ENCODE measurements at places on chromosomes 4 and X.

GRCh38 chrX:53268173-53268572, 13.2 kb downstream of the IQSEC2 start:
- no peak for DNase-seq

DNA sequence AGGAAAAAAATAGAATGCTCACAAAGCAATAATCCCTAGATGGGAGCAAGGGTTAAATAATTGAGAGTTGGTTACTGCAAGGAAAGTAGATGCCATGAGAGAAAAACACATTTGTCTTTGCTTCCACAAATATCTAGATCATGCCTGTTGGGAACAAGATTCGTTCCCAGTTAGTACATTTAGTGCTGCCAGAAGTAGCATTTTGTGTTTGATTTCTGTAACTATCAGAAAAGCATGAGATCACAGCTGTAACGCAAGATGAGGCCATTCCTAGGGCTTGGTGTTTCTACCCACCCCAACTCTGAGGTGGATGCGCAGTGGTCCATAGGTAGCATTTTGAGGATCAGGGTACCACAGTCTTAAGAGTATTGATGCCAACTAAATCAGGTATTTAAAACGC, 20.4 kb upstream of the PDK3 start:
- DNase-seq, result no peak

- no peak for DNase-seq
Measured at GRCh38 chrX:9646471-9647224, 119.0 kb downstream of the GPR143 start.

GRCh38 chr4:137934911-137935310, 307.2 kb downstream of the SLC7A11 start:
- no peak for DNase-seq

DNA sequence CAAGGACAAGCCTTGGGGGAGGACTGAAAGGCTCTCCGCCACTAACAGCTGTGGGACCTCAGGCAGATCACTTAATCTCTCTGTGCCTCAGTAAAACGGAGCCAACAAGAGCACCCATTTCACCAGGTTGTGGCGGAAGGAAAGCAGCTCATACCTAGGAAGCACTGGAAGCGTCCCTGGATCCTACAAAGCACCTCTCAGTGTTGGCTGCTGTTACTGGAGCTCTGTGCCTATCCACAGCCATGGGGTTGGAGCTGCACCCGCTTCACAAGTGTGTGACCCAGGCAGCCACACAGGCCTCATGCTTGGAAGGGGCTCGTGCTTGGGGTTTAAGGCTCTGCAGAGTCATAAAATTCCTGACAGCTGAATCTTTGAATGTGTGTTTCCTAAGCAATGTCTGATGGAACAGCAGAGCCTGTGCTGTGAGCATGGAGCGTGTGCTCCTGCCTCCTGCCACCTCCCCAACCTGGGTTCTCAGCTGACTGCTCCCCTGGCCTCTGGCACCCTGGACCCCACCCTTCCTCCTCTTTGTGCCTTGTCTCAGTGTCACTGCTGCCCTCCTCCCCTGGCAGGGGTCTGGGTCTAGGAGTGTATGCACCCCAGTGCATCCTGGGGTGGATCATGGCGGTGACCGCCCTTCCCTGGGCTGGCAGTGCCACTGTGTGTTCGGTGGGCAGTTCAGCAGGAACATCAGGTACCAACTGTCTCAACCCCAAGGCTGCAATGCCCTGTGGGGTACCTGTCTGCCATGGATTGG, 14.4 kb upstream of the MAN2B2 start:
- DNase-seq, result no peak

DNA sequence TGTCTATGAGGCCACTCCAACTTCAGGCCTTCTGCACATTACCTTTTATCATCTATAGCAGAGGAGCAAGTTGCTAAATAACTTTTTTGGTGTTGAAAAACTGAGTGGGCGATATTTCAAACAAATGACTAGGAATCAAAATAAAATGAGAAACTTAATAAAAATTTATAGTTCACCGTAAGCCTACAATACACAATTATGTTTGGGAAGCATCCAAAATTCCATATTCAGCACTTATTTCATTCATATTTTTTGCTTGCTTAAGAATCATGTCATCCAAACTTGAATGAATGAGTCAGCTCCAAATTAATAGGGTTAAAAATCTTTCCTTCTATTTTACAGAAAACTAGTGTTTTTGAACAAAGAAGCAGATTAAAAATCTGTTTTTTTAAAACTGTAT, 119.1 kb downstream of the SH3RF1 start:
- DNase-seq, result no peak

DNA sequence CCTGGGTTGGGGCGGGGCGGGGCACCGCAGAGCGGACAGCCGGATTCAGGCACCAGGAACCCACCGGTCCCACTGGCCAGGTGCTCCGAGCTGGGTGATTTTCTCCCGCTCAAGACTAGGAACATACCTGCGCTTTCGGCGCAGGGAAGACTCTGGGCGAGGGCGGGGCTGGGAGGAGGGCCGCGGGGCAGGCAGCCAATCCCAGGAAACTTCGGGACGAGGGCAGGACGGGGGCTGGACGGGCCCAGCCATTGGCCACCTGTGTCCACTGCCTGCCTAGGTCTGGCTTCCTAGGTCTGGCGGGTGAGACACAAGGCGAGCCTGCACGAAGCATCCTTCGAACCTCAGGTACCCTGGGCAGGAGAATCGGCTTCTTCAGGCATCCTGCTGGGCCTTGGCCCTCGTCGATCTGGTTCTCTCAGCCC, 274 bp upstream of the ERVMER34-1 start:
- no peak for DNase-seq

DNA sequence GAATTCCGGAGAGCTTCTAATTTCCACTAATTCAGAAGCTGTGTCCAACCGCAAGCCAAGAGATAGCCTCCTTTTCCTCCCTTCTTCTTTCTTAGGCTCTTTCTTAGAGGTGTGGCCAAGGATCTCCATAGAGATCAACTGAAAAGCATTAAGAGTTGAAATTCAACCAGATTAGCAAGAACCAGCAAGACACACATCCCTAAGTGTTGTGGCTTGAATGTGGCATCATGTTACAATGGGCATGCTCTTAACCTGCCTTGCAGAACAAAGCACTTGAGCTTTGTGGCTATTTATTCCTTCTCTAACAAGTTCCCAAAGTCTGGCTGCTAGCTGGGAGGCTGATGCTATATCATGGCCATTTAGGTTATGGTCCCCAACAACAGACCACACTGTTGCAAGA, 10.4 kb downstream of the ANOS1 start:
- DNase-seq, result peak; percentile 63

- DNase-seq, result no peak
Measured at GRCh38 chr4:14303856-14304255, 676.3 kb upstream of the BOD1L1 start.

DNA sequence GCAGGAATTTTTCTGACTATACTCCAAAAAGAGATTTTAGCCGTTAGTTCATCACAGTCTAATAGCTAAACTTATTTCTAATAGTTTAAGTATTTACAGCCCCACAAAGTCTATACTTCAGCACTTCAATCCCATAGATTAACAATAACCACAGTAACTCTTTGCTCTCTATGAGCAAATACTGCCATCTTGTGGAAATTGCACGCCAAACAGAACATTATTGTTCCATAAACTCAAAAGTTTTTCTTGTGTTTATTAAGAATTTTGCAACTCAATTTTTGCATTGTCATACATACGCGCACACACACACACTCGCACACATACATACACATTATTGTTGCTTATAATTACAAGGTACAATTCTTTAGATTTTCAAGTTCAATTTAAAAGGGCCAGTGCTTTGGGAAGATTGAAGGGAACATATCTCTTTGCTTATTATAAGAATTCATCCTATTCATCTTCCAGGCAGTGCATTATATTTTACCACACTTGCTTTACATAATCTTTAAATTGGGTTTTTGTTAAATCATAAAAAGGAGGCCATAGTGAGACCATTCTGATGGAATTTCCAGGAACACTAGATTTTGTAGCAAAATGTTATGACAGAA, 63.8 kb upstream of the ATOH1 start:
- DNase-seq, result peak; percentile 75

DNA sequence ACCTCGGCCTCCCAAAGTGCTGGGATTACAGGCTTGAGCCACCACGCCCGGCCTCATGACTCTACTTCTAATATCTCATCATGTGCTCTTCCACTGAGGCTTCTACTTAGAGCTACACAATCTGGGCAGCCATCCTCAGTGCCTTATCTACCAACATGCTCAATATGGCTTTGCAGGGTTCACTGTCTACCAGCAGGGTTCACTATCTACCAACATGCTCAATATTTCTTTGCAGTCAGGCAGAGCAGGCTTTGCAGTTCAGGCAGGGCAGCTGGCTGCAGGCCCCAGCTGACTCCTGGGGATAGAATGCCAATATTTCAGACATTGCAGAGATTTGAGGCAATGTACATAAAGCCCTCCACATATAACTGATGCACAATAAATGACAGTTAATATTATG, 47.5 kb downstream of the PKD2 start:
- peak; percentile 7 for DNase-seq

- DNase-seq, result peak; percentile 64
Measured at GRCh38 chr4:146522869-146523205, 1.1 kb upstream of the SLC10A7 start.

DNA sequence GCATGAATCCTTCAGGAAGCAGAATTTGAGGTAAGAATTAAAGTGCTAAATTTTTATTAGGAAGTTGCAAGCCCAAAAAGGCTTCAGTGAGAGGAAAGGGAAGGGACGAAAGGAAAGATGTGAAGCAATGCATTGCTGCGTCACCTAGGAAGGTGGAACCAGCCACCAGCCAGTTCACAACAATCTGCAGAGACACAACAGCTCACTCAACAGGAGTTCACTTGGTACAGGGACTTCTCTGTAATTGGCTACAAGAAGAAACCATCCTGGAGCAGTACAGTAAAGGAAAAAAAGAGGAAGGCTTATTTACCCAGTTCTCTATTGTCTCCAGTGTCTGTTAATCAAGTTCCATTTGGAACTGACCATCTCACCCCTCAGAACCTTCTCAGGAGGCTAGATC, 157.6 kb downstream of the HNRNPD start:
- DNase-seq, result no peak

- no peak for DNase-seq
Measured at GRCh38 chr4:128853741-128854140, 44.2 kb downstream of the JADE1 start.

DNA sequence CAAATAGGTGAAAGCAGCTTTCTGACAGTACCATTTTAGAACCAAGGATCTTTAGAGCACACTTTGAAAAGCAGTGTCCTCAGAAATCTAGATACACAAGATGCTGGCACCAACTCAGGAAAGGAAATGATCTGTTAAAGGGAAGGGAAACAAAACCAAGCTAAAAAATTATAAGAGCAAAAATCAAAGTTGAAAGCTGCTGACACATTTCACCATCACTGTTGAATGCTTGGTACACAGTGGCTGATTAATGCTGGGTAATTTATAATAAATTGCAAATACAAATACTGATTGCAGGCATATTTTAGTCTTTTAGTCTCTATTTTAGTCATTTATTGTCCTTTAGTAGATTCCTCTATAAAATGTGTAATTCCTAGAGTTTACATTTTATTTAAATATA, 1540.1 kb upstream of the PCDH10 start:
- no peak for DNase-seq

- DNase-seq, result peak; percentile 60
Measured at GRCh38 chr4:20544645-20545044, 155.6 kb upstream of the PACRGL start.

GRCh38 chr4:186725469-186726425, 2.1 kb upstream of the FAT1 start:
- no peak for DNase-seq

GRCh38 chr4:68342134-68342533, 7.8 kb downstream of the YTHDC1 start:
- no peak for DNase-seq

GRCh38 chr4:77344784-77345183, 187.8 kb downstream of the CCNG2 start:
- DNase-seq, result no peak

GRCh38 chr4:119028296-119028695, 107.3 kb upstream of the MYOZ2 start:
- DNase-seq, result no peak

DNA sequence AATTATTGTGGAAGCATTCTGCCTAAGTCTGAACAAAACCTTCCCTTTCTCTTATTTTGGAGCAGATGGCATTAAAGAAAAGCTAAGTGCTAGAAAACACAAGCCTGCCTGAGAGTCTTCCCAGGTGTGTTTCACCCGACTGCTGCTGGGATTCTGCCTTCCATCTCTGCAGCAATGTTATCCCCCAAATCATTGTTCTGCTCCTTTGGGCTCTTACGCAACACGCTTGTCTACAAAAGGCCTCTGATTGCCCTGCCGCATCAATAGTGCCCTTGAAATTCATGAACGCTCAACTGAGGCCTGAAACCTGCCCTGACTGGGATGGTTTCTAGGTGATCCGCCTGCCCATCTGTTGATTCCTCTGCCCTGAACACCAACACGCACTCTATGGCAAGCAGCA, 80.3 kb downstream of the SEL1L3 start:
- DNase-seq, result no peak

DNA sequence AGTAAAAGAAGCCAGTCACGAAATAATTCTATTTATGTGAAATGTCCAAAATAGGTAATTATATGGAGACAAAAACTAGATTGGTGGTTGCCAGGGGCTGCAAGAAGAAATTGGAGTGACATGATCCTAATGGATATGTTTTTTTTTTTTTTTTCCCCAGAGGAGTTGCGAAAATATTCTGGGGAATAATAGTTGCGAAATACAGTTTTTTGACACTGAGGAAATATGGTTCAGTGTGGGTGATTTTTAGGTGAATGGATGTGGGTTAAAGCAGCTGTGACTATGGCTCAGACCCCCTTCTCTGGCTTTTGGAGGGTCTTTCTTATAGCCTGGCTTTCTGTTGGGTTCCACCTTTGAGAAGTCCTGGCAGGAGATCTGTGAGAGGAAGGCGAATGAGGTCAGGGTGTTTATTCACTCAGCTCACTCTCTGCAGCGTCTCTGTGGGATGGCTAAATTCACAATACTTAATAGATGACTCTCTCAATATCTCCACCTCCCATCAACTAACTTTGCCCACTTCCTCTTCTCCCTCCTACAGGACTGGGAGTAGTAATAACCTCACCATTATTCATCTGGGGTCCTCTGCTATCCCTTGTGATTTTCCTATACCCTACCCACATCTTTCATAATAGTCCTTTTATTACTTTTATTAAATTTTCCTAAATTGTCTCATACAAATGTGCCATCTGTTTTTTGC, 15.3 kb upstream of the RAB9B start:
- DNase-seq, result no peak

DNA sequence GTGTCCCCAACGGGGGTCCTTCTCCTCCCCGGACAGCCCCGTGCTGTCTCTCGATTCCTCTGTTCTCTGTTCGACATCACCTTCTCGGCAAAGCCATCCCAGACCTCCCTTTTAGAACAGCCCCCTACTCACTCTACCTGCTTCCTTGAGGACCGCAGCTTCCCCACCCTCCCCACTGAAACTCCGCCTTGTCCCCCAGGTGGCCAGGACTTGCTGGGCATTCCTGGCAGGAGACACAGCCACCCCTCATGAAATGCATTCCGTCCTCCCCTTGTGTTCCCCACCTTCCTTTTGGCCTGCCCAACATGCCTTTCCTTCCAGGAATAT, 34.8 kb upstream of the GPR78 start:
- no peak for DNase-seq

DNA sequence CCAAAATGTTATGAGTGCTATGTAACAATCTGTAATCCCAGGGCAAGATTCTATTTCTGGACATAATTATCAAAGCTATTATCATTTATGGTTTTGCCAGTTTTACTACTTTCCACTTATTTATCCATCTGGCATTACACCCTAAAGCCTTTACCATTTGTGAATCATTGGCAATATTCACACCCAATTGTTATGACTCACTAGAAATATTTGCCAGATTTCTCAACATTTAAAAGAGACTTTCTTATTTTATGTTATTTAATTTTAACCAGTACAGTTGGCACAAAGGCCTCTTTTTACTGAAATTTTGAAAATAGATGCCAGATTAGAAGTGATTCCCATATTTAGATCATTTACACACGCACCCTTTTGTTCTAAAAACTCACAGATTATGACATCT, 242.7 kb upstream of the WDFY3 start:
- no peak for DNase-seq
